ENCODE measurements at places on chromosomes 2 and 18. TPM values are rescaled to one million over a fixed set of nuclear protein-coding genes. Genes with fewer than 3 reads are reported as not detected.

Gene EN1
- not detected for total RNA-seq

Gene CROCC2
- not detected for total RNA-seq

Gene GKN1
- not detected for total RNA-seq

Gene APCDD1
- total RNA-seq, result not detected

Gene FAM124B
- 22.1 TPM for total RNA-seq

Gene NT5C1B
- not detected for total RNA-seq

Gene CPLX4
- not detected for total RNA-seq

Gene TMEM247
- total RNA-seq, result not detected

Gene CYB5A
- total RNA-seq, result 105 TPM

Gene LYPD1
- total RNA-seq, result 24.4 TPM

Gene RNF152
- total RNA-seq, result 5.9 TPM

Gene LTBP1
- total RNA-seq, result 27.4 TPM

Gene CYBRD1
- 9.6 TPM for total RNA-seq

Gene RAB27B
- total RNA-seq, result under 0.01 TPM

Gene NR4A2
- total RNA-seq, result 0.54 TPM

Gene GALNT3
- 1.2 TPM for total RNA-seq

Gene DTYMK
- total RNA-seq, result 134 TPM

Gene EML6
- total RNA-seq, result 0.89 TPM
